ENCODE measurements at places on chromosomes 1 and 21.

GRCh38 chr1:9473032-9473807, 66.0 kb upstream of the SLC25A33 start:
- no peak for DNase-seq

DNA sequence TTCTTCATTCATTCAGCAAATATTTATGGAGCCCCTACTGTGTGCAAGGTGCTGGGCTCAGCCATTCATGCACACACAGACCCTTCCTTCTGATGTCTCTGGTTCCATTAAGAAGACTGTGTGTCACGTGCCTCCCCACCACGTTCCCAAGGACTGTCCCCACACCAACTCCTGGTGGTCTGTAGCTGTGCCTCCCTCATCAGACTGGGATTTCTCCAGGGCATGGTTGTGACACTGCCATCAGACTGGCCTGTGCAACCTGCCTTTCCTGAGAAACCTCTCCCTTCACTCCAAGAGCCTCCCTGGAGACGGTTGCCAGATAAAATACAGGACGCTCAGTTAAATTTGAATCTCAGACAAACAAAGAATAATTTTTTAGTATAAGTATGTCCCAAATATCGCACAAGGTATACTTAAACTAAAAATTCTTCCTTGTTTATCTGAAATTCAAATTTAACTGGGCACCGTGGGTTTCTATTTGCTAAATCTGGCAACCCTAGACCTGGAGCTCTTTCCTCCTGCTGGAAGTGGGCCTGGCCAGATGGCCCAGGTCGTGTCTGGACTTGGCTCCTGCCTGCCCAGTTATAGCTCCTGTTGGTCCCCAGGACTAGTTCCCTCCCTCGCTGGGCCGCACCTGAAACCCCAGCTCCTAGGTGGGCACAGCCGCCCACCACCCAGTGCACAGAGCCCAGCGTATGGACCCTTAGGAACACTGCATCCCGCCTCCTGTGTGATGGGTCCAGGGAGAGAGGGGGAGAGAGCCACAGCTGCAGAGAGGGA, 76.9 kb downstream of the RAP1GAP start:
- DNase-seq = no peak

GRCh38 chr1:8525558-8526275, 207.8 kb downstream of the SLC45A1 start:
- DNase-seq = peak; percentile 94

- DNase-seq = no peak
These were observed 46.4 kb upstream of the CR2 start for GRCh38 chr1:207407655-207408260.

DNA sequence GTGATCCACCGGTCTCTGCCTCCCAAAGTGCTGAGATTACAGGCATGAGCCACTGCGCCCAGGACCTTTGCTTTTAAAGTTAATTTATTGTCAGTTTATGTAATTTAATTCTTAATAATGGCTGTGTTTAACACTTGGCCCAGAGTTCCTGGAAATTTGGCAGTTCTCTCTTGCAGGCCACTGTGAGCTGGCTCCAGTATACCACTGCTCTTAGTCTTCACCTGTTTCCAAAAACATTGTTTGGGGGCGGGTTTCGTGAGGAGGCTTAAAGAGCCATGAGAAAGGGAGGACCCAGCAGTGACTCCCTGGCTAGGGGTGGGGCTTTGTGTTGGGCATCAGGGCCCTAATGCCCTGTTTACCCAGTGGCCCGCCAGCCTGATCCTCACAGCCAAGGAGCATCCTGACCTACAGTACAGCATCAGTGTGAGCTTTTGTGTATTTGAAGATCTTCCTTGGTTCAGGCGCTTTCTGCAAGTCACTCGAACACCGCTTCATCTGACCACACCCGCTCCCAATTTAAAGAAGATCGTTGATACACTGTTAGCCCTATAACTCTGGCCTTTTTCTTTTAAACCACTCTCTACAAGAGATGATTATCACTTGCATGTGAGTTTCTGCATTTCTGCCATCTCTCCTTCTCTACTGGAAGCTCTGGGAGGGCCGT, 12.0 kb upstream of the BGLAP start:
- DNase-seq = no peak

Measured in occipital lobe (tissue), 3 donors.